ENCODE measurements at places on chromosomes 2 and 18.

GRCh38 chr18:12598181-12598930, 59.6 kb downstream of the SPIRE1 start:
- no peak for DNase-seq

DNA sequence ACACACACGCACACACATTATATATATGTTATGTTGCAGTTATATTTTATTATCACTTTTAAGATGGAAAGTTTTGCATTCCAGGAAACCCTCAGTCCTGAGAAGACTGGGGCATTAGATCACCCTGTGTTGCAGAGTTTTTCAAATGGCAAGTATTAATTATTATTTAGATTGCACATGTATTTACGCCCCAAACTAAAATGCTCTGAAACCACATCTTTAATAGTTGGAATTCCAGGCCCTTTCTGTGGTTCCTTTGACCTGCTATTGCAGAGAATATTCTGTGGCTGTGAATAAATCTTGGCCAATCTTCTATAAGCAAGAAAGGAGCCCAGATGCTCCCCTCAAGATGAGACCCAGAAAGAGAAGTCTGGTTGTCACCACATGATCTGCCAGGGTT, 427.0 kb upstream of the TNP1 start:
- no peak for DNase-seq

DNA sequence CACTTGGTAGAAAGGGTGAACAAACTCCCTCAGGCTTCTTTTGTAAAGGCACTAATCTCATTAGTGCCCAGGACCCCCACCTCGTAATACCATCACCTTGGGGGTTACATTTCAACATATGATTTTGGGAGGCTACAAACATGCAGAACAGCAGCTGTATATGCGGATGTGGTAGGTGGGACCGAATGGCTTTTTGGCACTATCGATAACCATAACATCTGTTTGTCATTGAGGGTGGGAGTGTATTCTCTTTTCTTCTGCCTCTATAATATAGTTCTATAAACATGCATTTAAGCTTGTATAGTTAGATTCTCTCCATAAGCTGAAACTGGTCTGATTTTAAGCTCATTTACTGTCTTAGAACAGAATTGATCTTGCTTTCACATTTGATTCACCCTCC, 239.1 kb upstream of the BOD1L2 start:
- no peak for DNase-seq

GRCh38 chr2:207154556-207155510, 10.9 kb downstream of the KLF7 start:
- DNase-seq, result no peak

DNA sequence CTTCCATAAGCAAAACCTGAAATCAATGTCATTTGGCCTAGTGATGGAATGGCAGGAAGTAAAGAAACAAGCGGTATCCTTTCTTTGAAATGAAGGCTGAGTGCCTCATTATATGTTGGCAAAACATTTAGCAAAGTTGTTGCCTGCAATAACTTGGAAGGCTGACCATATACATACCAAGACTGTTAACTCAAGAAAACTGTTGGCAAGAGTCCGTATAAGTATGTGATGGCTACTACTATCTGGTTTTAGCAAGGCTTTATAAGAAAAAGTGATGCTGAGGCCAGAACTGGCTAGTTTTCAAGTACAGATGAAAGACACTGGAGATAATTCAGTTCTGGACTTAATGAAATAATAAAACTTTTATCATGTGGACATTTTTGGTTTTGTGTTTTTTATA, 356.2 kb downstream of the ZNF521 start:
- DNase-seq, result no peak

DNA sequence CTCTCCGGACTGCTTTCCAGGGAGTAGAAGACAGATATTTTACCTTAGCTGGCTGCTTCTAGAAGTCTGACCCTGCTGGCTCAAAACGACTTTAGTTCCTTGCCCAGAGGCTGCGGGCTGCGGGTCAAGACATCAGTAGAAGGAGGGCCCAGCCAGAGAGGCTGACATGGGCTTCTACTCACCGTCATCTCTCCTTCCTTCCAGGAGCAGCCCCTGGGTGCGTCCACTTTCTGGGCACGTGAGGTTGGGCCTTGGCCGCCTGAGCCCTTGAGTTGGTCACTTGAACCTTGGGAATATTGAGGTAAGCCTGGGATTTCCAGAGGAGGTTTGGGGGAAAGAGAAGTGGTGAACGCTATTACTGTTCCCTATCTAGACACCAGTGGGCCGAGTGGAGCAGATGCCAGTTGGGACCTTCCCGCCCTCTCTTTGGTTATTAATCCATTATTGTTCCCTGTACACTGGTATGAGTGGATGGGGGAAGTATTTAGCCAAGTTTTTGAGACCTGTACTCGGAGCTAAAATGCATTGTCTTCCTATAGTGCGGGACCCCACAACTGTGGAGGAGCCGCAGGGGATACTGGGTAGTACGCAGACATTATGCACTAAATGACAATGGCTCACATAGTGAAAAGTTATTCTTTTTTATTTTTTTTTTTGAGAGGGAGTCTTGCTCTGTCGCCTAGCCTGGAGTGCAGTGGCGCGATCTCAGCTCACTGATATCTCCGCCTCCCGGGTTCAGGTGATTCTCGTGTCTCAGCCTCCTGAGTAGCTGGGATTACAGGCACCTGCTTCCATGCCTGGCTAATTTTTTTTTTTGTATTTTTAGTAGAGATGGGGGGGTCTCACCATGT, 26.3 kb upstream of the CASP8 start:
- DNase-seq, result no peak

DNA sequence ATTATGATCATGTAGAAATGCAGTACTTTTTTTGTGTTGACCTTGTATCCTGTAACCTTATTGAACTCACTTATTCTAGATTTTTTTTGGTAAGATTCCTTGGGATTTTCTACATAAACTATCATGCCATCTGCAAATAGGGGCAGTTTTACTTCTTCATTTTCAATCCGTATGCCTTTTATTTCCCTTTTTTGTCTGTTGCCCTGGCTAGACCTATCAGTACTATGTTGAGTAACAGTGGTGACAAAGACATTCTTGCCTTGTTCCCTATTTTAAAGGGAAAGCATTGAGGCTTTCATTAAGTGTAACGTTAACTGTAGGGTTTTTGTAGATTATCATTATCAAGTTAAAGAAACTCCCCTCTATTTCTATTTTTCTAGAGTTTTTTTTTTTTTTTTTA, 92.3 kb downstream of the LYPD1 start:
- no peak for DNase-seq

DNA sequence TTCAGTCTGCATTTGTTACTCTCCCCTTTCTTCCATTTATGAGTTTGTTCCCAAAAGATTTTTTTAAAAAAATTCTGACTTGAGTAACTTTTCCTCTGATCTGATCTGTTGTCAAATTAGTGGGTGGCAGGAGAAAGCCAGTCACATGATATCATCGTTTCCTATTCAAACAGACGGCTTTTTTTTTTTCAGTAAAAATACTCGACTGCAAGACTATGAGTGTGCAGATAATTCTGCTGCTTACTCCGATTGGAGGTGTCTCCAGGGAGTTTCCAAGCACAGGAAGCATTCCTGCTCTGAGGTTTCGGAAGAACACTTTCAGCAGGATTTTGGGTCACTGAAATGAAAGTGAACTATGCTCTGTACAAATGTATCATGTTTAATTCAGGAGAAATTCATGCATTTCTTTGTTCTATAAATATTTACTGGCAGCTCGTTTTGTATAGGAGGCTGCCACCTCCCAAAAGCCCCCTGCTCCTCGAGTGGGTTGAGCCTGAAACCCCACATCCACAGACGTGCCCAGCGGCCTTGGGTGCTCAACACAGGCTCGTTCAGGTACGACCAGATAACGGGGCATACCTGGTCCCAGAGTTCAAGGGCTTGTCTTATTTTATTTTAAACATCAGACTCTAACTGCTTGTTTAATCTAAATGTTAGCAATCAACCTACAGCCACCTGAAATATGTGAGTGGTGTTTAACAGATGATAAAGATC, 126.9 kb upstream of the ZNF516 start:
- DNase-seq, result no peak

DNA sequence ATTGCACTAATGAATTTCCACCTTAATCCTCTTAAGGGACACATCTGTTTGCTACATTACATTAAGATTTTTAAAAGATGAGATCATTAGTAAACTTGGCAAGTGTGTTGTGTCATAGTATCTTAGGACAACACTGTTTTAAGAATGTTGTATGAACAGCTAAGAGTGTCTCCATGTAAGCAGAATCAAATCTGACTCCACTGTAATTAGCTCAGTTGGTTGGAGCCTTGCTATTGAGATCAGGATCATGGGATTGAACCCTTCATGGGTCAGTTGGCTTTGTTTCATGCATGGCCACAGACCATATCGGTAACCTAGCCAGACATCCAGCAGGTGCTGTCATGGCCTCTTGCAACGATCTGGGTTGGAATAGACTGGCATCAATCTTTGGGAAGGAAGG, 5.2 kb downstream of the FHOD3 start:
- no peak for DNase-seq

DNA sequence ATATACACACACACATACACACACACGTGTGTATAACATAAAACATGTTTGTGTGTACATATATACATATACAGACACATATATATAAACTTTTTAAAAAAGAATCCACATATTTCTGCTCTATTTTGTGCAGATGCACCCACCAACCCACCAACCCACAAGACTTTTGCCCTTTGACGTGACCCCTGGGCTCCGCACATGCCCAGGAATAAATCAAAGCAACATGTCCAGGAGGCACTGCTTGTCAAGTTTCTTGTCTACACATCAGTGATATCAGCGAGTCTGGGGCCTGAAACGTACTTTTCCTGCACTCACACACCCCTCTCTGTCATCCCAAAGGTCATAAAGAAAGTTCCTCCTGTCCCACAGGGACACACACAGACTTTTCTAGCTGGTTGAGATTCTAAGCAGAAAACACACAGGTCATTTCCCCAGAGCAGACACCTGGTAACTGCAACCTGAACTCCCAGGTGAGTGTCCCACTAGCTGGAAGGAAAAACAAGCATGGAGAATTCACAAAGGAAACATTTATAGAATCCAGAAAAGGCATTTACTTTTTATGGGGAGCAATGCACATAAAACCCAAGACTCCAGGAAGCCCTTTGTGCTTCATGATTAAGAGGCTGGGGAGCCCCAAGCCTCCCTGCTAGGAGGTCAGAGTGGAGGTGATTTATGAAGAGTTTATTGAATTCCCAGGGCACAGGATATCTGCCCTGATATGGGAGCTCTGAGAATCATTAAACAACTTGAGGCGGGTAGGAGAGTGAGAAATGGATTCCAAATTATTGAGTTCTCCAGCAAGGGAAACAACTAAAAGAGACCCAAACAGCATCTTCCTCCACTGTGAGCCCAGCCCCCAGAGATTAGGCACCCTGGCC, 211.6 kb downstream of the MGAT5 start:
- no peak for DNase-seq

DNA sequence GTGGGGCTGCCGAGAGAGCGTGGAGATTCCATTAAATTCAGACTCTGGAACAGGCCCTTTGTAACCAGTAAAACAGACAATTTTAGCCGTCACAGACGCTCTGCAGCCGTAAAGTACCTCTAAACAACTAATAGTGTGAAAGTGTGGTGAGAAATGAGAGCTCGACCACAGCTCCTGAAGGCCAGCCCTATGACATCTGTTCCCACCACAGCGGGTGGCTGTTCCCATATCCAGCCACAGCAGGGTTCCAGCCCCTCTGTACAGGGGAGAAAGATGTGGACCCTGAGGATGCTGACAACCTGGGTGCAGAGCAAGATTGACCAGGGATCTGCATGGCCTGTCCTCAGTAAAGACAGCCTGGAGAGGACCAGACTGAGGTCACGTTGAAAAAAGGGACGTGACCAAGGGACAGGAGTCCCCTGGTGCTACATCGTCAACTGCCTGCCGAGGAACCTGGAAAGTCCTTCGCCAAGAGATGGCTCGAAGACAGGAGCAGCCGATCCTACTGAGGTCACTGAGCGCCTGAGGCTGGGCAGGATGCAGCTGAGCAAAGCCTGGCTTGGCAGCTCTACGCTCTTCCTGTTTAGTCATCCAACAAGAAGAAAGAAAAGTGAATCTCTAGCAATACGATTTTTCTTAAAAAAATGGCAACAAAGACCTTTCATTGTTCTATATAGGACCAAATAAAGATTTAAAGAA, 831.7 kb downstream of the RNF144A start:
- no peak for DNase-seq

- no peak for DNase-seq
These were observed 321.8 kb upstream of the CWC22 start for GRCh38 chr2:180328795-180329422.

- no peak for DNase-seq
These were observed 103.8 kb downstream of the PLCL1 start for GRCh38 chr2:197908156-197908555.

GRCh38 chr2:237665713-237666143, 38.3 kb downstream of the LRRFIP1 start:
- no peak for DNase-seq

GRCh38 chr18:59383851-59384250, 24.8 kb upstream of the LMAN1 start:
- no peak for DNase-seq

DNA sequence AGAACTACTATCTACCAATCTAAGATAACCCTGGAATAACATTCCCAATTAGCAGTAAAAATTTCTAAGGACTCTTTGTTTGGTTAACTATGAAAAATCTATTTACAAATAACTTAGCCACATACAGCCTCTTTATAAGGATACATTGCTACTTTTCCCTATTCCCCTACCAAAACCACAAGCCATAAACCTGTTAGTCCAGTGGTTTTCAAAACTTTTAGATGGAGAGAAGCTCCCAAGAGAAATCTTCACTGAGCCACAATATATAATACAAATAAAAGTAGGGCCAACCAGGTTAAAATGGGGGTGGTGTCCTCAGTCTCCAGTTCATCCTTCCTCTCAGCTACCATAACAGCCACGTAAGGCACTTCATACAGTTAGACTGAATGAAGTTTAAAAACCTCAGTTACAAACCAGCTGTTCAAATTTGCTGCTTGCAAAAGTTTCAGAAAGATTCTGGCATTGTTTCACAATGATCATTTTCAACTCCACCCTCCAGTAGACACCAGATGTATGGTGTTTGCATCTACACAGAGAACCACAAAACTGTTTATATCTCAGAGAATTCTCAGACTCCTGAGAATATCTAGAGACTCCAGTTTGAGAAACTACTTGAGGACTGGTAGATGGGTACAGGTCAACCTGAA, 26.0 kb downstream of the SOS1 start:
- DNase-seq, result no peak

GRCh38 chr2:129895526-129896082, 83.9 kb upstream of the RAB6C start:
- DNase-seq, result no peak

DNA sequence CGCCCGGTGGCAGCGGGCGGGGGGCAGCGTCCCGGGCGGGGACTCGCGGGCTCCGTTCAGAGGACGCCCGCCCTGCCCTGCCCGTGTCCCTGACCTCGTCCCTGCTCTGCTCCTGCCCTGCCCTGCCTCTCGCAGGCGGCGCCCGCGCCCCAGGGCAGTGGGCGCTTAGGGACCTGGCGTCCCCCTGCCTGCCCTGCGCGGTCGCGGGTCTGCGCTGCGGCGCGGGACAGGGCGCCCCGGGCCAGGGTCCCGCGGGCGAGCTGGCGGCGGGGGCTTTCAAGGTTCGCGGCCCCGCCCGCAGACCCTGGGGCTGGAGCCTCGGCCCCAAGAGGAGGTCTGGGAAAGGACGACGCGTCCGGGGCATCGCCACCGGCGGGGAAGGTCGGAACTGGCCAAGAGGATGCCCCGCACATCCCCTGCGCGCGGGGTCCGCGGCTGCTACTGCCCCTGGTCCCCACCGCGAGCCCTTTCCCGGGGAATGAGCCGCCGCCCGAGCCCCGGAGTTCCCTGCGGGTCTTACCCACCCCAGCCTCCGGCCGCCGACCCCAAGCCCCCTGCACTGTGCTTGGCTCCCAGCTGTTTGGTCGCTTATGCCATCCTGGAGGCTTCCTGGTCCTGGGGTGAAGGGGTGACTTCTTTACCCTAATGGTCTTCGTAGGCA, 679 bp downstream of the RNF144A start:
- no peak for DNase-seq
